ENCODE measurements at places on chromosomes 6 and 20. TPM values are rescaled to one million over a fixed set of nuclear protein-coding genes. Genes with fewer than 3 reads are reported as not detected.

DNA sequence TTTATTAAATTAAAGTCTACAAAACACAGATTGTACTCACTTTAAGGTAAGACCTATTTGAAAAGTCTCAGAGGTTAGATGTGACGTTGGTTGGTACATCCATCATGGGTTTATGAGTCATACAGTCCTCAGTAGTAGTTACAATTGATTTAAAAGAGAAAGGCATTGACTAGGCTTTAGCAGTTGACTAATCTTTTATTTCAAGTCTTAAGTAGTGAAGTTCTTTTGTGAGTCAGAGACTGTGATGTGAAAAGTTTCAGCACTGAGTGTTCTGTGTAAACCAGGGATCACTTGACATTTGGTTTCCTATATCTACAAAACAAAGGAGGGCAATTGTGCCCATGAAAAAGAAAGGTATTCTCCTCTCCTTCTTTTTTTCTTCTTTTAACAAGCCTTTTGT lies 221.3 kb downstream of the GRIK2 start:
- DNase-seq: no peak

Gene BPI
- total RNA-seq: 0.51 TPM

DNA sequence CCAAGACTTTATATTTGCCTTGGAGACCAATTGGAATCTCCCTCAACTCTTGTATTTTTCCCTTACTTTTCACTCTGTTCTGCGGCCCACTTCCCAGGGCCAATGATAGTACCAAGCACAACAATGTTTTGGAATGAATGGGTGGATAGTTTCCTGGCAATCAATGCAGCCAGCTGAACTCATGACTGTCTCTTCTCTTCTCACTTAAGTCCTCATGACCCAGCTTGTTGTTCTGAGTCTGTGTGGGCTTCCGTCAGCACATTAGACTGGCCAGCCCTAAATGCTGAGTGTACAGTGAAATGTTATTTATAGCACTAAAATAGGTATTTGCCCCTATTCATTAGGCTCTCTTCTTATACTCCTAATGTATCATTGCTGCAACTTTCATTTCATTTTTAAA lies 5.6 kb upstream of the MBOAT1 start:
- no peak for DNase-seq

- DNase-seq: peak; percentile 58
These were observed 253.0 kb downstream of the QKI start for GRCh38 chr6:163667372-163668060.

GRCh38 chr20:18588574-18588933 lies 700 bp downstream of the DTD1 start:
- DNase-seq: no peak

- DNase-seq: no peak
These were observed 79.5 kb downstream of the ATP9A start for GRCh38 chr20:51688600-51689244.

- no peak for DNase-seq
These were observed 221.8 kb upstream of the CEP162 start for GRCh38 chr6:84449220-84449619.

Gene FAM229B
- 23.0 TPM for total RNA-seq

DNA sequence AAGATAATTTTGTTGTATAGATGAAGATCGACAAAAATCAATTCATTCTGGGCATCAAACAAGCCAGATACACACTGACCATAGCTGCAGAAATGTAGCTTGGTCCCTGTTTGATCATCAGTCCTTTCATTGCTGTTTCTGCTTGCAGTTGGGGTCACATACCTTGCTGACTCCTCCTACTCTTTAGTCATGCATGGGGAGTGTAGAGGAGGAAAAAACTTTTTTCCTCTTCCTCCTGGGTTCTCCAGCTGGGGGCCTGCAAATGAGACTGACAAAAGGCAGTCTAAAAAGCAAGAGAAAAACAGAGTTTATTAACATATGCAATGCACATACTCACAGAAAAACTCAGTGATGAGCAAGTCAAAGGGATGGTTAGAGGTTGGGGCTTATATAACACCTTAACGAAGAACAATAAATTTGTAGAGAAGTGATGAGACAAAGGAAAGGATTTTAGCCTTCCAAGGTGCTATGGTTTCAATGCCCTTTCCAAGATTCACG lies 105.8 kb downstream of the QRSL1 start:
- DNase-seq: no peak

DNA sequence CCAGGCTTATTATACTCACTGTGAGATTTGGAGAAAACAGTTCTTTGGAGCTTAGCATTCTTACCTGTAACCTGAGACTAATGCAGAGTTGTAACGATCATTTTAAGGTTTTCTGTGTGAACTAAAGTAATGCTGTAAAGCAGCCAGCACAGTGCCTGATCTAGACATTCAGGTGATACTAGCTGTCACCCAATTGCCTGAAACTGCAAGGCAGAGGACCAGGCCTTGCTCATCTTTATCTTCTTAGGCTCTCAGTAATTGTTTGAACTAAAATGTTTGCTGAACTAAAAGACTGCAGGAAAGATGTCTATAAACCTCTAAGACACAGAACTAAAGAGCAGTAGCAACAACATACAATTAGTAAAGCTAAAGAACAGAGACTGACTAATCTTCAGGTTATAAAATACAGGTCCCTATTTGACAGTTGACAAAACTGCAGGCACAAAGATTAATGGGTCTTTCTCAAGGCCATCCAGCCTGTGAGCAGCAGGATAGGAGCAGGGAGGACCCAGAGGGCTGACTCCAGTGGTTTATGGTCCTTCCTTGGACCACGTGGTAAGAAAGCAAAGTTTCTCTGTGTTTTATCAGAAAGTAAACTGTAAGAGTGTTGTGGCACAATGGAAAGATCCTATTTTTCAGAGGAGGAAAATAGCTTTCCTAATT lies 31.4 kb downstream of the SMLR1 start:
- DNase-seq: no peak

Gene CDYL
- total RNA-seq: 42.9 TPM

- no peak for DNase-seq
These were observed 51.3 kb upstream of the THEMIS start for GRCh38 chr6:127952176-127952575.

Gene SLX4IP
- total RNA-seq: 3.5 TPM

DNA sequence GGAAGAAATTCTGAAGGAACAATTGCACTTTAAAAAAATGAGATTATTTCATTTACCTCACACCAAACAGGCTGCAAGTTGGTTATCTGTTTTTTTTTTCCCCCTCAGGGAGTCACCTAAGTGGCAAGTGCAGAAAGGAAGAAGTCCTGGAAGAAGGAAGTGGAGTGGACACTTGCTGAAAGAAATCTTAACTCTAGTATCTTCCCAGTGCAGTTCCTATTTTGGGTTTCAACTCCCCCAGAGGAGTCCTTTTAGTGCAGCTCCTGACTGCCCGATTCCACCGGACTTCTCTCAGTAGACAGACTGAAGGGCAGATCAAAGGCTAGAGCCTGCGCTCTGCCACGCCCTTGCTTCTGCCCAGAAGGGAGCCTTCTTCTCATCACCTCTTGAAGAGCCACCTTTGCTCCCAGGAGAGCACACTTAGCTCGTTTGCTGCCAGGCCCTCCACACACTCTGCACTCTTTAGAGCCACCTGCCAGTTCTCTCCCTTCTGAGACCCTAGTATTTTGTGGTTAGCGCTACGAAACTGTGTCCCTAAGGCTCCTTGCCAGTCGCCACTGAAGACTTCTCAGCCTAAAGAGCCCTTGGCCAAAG lies 4.9 kb downstream of the MTCL3 start:
- no peak for DNase-seq

GRCh38 chr20:10579942-10580341 lies 93.9 kb downstream of the JAG1 start:
- DNase-seq: no peak

GRCh38 chr6:112839525-112839961 lies 492.4 kb downstream of the RFPL4B start:
- DNase-seq: no peak

Measured in aorta (tissue), 5 donors.